NCI-H2029 (cell line): ENCODE measurements at places on chromosomes 16 and 17.

- DNase-seq: no peak
Measured at GRCh38 chr17:13346081-13346533, 255.6 kb downstream of the HS3ST3A1 start.

DNA sequence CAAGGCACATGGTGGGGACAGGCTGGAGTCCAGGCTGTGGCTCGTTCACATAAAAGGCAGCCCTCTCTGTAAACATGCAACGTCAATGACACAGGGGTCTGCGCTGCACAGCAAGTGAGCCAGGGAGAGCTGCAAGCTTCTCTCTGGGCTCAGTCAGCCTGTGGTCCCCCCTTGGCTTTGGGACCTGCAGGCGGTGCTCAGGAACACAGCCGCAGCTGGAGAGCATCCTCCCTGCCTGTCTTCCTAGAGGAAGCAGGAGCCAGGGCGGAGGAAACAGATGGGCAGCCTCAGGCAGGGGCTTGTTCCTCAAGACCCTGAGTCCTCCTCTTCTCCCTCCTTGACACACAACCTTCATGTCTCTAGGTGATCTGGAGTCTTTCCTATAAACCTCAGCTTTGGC is 228.0 kb downstream of the C16orf78 start:
- no peak for DNase-seq

DNA sequence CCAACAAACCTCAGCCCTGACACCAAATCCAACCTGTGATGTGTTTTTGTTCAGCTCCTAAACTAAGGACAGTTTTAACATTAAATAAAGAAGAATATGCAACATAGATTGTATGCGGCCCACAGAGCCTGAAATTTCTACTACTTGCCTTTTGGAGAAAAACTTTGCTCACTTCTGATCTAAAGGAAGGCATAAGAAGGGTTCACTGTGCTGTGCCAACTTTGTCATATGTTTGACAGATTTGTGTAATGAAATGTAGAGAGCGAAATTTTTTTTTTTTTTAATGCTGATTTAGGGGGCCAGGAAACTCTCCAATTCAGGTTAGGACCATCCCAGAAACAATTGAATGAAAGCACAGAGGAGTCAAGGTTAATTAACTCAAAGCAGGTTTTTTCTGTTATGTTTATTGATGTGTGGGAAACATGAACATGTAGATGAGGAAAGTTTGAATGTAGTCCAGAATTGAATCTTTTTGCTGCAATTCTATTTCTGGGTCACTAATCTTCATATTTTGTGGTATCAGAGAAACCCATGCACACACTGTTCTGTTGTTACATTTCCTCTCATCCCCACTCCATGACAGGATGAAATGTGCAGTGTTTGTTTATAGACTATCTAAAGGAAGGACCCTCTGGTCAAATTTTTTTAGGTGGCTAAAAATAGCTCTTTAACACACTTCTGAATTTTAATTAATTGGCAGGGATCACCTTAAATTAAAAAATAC is 71.5 kb downstream of the TAOK1 start:
- DNase-seq: no peak

GRCh38 chr16:3591991-3592390 is 14.8 kb upstream of the NLRC3 start:
- DNase-seq: no peak

DNA sequence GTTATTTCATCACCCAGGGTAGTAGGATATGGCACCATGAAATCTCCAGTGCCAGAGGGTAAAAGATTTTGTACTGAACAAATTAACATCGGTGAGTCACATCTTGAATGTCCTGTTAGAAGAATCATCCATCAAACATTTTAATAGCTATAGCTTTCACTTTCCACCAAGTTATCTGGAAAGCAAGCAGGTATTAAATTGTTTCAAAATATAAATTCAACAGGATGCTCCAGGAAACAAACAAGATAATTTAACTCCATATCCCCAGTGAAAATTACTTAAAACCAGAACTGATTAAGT is 2.4 kb downstream of the VEZF1 start:
- DNase-seq: no peak

DNA sequence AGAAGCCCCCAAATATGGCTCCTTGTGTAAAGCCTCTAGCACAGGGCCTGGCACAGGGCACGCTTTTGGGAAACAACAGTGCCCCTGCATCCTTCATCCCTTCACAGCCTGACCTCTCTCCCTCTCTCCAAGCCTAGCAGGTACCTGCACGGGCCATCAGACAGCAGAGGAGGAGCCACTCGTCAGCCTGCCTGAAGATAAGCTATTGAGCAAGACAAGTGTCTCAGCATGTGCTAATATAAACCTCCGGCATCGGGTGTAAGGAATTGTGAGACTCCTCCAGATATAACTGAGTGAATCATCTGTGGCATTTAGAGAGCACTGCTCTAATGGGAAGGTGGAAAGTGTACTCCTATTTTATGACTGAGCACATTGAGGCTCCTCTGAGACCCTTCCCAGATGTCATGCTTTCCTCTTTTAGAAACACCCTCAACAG is 38.3 kb downstream of the TBX4 start:
- DNase-seq: no peak

DNA sequence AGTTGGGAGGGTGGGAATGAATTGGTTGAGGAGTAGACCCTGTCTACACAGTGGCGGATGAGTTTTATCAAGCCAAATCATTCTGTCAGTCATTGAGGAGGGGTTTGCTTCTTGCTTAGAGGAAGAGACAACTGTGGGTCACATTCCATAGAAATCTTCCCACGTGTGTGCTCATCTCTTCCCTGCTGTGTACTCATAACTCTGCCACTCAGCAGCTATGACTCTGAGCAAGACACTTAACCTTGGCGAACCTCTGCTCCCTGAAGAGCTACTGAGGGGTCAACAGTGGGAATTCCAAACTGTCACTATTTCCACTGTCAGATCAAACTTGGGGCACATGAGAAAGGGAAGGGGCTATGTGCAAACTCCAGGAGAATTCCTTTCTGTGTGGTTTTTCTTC is 72.6 kb upstream of the COX10 start:
- DNase-seq: no peak

GRCh38 chr16:27316038-27316680 is 2.4 kb downstream of the IL4R start:
- no peak for DNase-seq

- DNase-seq: no peak
Measured at GRCh38 chr17:76515274-76515949, 14.2 kb upstream of the RHBDF2 start.

- DNase-seq: no peak
Measured at GRCh38 chr16:79132701-79133100, 467.8 kb downstream of the MAF start.

DNA sequence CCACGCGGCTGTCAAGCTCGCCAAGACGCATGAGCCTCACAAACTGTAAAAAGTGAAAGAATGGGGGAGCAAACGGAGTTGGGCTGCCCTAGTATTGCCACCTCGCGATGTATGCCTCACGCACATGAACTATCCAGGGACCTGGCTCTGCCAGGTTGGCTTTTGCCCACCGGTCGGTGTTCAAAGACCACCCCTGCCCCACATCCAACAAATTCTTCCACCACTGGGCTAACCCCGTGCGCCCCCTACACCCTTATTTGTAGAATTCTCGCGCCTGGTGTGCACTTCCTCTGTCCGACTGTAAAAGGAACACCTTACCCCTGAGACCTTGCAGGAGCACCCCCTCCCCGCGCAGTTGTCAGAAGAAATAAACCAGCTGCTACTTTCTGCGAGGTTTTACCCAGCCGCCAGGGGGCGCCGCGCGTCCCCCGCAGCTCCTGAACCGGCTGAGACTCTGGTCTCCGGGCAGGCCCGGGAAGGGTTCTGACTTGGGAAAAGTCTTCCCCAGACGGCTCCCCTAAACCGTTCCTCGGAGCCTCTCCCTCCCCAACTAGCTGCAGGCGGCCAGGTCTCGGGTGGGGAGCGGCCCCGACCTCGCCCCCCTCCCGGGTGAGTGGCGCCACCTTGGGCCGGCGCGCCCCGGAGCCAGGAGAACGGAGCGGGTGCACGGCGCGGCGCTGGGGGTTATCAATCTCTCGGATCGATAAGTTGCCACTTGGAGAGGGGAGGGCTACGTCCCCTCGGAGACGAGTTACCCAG is 1.7 kb upstream of the ZNF423 start:
- DNase-seq: peak; percentile 17

- no peak for DNase-seq
Measured at GRCh38 chr16:88468275-88469129, 15.4 kb downstream of the ZFPM1 start.

DNA sequence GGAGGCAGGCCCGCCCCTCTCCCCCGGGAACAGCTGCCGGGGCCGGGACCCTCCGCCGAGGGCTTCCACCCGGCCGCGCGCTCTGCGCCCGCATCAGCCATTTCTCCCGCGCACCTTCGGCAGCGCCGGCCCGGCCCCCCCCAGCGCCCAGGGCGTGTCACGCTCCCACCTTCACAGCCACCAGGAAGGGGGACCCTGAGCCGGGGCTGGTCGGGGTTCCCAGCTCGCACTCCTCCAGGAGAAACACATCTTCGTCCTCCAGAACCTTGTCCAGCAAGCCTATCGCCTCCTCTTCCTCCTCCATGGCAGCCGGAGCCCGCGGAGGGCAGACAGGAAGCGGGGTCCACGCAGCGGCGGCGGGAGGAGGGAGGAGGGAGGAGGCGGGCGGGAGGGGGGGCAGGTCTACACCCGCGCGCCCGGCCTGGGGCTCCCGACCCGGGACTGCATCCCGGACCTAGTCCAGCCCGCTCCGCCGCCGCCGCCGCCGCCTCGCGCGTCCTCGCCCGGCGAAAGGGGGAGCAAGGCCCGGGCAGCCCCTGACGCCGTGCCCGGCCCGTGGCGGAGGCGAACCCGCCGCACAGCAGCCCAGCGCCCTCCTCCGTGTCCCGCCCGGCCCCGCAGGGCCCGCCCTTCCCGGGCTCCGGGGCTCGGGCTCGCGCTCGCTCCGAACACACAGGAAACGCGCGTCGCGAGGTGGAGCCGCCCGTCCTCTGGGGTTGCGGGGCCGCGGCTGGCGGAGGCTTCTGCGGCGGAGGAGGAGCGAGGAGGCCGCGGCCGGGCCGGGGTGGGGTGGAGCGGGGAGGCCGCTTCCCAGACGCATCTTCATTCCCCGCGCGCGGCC is 70.8 kb downstream of the ABR start:
- DNase-seq: peak; percentile 20

DNA sequence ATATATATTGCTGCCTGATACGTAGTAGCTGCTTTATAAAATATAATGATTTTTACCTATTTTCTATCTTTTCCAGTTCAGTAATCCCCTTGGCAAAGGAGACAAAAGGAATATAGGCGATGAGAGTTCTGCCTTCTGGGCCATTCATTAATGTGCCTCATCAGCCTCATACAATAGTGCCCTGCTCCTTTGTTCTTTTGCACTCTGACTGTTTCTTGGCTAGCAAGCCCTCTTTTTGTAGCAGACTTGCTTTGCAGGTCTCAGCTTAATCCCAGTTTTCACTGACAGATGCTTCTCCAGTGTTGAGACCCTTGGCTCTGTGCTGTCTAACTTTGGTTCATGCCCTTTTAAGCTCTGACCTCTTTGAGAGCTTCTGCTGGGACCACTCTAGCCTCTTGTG is 10.4 kb downstream of the HSD17B2 start:
- DNase-seq: no peak

DNA sequence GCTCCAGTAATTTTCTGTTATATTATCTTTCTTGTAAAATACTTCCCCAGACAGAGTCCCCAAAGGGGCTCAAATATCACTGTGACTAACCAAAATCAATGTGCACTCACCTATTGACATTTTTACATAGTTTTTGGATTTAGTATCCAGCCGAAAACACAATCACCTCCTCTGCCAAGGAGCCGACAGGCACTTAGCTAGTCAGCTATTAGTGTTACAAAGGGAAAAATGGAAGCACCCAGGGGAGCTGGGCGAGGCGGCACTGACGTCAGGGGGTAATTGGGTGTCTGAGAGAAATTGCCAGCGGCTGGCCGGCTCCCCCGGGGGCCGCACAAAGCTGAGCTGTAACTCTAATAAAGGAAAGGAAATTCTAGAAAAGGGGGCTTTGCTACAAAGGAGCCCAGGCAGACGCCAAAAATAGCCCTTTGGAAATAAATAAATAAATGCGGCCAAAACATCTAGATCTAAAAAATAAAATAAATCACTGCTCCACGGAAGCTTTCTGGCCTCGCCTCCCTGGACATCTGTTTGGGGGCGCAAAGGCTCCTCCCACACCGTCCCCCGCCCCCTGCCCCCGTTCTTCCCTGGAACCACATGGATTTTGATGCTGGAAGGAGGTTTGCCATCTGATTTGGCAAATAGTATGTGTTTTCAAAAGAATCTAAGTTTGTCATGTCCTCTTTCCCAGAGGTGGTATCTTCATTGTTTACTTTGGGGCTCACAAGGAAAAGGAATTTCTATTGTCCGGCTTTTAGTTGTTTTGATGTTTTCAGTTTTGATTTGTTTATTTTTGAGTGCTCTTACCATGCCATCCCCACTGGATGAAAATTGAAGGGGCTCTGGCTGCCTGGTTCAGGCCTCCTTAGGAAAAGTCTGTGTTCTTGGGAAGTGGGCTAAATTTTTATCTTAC is 156.7 kb downstream of the ZNF423 start:
- no peak for DNase-seq

DNA sequence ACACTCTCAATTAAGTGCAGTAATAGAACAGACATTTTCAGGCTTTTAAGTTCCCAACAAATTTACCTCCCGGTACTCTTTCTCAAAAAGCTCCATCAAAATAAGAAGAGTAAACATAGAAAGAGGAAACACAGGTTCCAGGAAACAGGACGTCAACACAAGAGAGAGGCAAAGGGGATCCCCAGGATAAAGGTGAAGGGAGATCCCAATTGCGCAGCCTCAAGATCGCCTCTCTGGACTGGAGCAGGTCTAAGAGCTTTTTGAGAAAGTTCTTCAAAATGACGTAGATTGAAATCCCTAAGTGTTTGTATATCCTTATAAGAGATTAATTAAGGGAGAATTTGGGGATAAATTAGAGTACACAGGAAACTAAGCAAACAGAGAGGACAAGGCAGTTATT is 3.9 kb upstream of the FXR2 start:
- DNase-seq: no peak

DNA sequence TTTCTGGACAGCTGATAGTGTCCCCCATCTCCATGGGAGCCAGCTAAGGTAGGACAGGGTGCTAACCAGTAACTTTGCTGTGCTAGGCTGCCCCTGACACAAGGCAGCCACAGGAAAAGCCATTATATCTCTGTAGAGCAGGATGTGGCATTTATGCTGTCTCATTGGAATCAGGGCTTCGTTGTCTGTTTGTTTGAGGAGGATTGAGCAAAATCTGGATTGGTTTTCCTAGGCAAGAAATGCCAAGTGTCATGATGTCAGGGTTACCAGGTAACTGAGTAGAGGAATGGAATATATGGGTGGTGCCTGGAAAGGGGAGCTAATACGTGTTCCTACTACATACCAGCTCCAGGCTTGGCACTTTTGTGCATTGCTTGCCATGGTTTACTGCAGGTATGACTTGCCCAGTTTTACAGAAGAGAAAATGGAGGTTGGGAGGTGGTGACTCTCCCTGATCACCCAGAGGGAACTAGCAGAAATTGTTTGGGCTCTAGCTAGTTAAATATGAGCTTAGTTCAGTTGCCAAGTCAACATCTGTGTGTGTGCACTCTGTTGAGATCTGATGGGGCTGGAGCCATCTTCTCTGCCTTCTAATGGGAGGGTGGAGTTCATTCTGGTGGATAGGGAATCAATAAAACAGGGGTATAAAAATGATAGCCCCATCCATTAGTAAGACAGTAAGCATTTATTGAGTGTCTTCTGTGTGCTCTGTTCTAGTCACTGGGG is 33.9 kb downstream of the GNAO1 start:
- no peak for DNase-seq
